Retina (tissue), 1 donor: ENCODE measurements at places on chromosomes 6 and 20.

GRCh38 chr6:71338540-71339316 is 50.1 kb downstream of the OGFRL1 start:
- no peak for DNase-seq

DNA sequence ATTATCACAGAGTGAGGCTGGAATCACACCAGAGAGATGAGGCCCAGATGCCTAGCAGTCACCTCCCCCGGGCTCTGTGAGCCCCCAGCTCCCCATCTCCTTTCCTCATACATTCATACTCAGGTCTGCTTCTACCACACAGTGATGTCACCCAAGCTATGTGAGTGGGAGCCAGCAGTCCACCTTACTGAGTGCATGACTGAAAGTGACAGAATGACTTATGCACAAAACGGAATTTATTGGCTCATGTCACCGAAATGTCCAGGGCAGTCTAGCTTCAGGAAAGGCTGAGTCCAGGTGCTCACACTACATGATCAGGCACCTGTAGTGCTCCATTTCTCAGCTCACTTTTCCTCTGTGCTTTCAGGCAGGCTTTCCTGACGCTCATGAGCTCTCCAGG is 36.7 kb upstream of the CCN6 start:
- no peak for DNase-seq

DNA sequence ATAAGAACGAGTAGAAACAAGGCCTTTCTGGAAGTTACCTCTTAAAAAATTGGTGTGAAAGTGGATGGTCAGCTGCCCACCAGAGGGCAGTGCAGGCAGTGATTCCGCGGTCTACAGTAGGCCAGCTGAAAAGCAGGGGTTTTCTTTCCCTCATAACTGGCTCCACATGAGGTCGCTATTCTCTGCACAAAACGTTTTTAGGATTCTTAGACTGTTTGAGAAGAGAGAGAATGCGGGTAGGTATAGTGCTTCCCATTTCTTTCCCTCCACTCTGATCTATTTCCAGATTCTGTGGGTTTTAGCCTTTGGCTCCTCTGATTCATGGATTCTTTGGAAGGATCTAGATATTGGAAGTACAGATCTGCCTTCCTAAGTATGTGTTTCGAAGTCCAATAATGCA is 14.2 kb downstream of the FIG4 start:
- DNase-seq, result peak; percentile 85

- no peak for DNase-seq
Observed at GRCh38 chr6:41467627-41468404, 78.4 kb upstream of the FOXP4 start.

DNA sequence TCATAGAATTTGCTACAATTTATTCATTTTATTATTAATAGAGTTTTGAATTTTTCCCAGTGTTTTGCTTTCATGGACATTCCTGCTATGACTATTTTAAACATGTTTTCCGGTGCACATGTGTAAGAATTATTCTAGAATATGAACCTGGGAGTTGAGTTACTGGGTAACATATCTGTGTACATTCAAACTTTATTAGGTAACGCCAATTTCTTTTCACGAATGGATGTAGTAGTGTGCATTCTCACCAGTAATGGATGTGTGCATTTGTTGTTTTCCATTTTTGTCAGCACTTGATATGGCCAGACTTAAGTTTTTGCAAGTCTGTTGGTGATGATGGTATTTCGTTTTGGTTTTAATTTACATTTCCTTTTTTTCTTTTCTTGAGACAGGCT is 118.8 kb downstream of the CDKAL1 start:
- no peak for DNase-seq

DNA sequence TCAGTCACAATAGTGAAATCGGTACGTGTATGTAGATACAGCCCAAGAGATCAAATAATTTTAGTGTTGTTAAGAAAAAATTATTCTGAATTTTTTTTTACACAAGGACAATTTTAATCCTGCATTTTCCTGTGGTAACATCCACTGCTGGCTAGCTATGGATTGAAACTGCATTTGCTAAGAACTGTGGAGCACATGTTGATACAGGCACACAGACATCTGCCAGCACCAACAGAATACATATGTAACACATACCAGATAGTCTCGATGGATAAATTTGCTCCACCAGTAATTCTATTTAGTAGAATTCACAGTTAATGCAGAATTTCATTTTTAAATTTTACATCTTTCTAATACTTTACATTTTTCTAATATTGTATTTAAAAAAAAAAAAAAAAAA is 2.2 kb downstream of the ASIP start:
- no peak for DNase-seq

DNA sequence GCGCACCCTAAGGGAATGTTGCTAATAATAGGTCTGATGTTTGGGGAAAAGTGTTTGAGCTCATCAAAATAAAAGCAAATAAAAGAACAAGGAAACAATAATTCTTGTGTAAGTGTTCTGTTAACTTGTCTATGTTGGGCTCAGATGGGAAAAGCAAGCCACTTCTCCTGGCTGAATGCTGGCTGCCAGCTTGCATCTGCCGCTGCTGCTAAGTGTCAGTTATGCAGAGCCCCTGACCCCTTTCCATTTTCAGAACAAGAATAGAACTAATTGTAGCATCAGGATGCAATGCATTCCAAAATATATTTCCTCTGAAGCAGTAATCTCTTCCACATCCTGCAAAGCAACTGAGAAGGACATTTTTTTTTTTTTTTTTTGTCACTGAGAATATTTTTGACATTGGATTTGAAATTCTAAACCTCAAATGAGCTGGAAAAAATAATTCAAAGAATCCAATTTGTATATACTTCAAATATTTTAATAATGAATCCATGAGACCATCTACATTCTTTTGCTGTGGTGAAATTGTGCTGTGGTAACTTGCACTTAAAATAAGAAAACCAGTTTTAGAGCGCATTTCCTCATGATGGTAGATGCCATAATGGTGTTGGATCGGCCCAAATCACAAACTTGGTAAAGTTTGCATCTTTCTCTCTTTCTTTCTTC is 43.9 kb upstream of the DEK start:
- DNase-seq, result no peak
